ENCODE measurements at places on chromosomes 1 and 21.

DNA sequence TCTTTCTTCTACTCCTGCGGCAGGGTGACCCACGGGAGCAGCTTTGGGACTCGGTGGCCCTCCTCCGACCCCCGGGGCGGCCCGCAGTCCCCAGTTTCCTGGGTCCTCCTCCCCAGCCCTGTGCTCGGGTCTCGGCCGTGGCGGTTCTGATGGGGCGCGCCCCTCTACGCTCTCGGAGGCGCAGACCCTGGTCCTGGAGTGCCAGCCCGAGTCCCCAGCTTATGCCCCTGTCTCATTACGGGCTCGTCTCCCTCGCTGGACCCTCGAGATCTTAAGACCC is 430 bp downstream of the BTG2 start:
- DNase-seq: no peak

GRCh38 chr1:154190550-154190949 is 1.4 kb downstream of the TPM3 start:
- DNase-seq: no peak

DNA sequence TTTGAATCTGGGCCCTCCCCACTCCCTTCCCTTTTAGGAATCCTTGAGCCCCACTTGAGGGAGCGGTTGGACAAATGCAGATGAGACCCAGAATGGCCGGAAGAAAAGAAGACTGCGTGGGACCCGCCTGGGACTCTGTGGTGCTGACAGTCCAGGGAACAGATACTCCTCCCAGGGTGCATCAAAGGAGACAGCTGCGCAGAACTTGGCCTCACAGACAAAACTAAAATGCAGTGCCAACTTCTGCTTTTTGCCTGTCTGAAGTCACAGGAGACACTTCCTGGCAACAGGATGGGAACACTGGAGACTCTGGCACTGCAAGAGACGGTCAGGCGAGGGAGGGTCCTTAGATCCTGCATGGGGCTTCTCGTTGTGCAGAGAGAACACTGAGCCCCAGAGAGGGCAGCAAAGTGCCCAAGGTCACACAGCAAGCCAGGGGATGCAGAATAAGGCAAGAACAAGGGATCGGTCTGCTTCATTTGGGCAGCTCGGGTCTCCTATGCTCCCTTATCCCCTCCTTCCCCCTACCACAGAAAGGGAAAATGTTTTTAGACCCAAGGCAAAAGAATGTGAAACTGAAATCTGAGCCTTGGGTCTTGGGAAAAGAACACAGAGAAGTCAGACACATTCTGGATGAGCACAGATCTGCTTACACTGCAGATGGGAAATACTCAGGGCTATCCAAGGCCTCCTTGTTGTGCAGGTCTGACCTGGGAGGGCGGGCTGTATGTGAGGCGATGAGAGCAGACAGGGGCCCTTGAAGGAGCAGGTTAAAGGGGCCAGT is 182.4 kb downstream of the TRABD2B start:
- no peak for DNase-seq

DNA sequence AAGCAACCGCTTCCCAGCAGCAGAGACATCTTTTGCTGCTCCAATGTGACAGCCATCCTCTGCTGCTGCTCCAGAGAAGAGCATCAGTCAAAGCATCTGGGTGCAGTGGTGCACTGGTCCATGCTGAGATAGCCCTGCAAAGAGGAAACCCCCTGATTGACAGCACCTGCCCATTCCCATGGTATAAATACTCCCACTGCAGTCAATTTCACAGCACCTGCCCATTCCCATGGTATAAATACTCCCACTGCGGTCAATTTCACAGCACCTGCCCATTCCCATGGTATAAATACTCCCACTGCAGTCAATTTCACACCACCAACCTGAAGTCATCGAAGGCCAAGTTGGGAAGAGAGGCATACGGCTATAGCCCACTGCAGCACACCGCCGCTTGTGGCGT is 25.5 kb downstream of the FBXO2 start:
- no peak for DNase-seq

DNA sequence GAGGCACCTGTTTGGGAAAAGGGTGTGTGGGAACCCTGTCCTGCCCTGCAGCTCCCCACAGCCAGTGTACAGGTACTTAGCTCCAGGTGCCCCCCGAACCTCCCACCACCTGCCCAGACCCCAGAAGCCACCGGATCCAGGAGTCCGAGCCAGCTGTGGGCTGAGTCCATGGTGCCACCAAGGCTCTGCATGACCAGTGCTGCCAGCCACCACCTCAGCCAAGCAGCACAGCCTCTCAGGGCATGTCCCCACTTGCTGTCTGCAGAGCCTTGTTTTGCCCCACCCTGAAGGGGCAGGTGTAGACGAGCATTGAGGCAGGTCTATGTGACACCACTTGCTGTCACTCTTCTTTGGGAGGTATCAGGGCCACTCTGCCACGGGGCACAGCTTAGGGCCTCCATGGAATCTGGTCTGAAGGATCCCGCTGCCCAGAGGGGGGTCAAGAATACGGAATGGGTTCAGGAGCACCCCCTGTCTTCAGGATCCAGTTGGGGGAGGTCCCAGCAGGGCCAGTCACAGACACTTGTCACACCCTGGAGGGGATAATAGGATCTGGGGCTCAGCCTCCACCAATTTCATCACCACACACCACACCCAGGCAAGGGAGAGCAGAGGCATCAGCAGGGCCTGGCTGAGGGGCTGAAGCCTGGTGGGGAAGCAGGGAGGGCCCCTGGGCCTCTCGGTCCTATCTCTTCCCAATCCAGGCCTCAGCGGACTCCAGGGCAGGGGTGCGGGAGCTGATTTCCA is 27.7 kb downstream of the ARHGEF19 start:
- DNase-seq: no peak

DNA sequence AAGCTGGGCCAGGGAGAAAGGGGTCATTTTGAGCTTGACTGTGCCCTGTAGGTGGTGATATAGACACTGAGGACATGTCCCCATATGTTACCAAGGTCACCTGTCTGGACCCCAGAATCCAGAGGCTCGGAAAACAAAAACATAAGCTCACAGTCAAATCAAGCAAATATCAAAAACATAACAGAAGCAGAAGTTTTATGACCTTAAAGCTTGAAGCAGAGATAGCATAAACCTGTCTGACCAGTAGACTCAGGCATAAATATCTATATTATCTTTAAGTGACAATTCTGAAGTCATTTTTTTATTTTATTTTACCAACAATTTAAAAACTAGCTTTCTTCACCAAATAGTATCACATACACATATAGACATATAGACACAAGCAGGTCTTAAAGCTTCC is 32.8 kb upstream of the RHOU start:
- no peak for DNase-seq

DNA sequence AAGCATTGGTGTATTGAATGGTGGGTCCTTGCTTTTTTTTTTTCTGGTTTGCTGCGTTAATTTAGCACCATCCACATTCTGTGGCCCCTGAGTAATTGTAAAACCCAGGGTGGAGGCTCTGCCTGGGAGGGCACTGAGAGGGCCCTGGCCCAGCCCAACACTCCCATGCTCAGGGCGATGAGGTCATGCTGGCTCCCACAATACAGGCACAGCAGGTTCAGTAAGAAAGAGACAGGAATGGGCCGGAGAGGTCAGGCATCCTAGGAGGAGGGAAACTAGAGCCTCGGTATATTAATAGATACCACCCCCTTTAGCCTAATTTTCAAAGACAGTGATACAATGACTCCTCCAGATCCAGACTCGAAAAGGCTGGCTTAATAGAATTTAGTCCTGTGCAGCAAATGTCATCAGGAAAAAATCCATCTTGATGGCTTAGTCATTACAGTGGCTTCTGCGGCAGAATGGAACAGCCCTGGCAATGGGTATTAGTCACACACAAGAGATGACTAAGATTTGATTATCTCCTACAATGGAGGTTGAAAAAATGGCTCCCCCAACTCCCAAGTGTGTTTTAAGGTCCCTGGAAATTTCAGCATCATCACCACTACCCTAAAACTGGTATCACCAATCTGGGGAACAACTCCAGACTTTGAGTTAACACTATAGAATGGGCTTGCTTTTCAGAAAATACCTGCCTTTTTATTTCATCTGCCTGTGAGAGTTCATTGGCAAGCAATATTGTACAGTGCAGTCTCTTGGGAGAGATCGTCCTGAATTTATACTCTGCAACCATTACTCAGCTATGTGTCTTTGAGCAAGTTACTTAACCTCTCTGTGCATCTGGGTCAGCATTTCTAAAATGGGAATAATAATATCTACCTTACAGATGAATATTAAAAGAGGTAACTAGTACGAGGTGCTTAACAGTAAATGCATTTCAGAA is 43.9 kb upstream of the LYST start:
- peak; percentile 15 for DNase-seq

DNA sequence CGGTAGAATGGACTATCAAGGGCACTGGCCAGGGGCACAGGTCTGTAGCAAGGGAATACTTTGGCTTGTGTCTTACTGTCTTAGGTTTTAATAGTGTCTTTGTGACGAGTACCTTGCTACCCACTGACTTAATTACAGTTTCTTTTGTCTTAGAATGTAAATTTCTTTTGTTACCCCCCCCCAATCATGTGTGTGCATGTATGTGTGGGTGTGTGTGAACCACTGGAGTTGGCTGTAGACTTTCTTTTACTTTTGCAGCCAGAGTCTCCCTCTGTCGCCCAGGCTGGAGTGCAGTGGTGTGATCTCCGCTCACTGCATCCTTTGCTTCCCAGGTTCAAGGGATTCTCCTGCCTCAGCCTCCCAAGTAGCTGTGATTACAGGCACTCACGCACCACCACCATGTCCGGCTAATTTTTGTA is 61.8 kb upstream of the CLDN14 start:
- no peak for DNase-seq

DNA sequence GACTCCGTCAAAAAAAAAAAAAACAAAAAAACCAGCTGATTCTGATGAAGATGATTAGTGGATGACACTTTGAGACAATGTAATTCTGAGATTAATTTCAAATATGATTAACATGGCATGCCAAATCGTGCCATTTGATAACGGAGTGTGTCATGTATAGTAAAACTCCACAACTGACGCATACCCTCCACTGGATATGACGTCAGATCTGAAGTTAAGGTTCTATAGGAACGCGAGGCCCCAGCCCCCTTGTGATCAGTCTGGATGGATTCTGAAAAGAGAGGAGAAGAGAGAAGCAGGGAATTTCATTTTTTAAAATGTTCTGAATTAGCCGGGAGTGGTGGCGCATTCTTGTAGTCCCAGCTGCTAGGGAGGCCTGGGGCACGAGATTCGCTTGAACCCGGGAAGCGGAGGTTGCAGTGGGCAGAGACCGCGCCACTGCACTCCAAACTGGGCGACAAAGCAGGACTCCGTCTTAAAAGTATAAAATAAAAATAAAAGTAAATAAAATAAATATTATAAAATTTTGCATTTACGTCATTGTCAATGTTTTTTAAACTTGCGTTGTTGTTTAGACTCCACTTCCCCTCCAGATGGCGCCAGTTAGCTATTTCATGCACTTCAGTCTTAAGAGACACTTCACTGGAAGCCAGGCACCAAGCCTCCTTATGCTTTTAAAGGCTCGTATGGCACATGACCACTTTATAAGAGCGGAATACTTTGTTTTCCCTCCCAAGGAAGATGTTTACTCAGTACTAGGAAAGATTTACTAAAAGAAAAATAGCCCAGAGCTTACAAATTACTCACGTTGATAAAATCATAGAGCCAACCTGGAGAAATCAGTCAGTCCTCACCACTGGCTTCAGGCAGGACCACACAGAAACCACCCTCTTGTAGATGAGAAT is 65.5 kb downstream of the UBE2U start:
- peak; percentile 59 for DNase-seq

DNA sequence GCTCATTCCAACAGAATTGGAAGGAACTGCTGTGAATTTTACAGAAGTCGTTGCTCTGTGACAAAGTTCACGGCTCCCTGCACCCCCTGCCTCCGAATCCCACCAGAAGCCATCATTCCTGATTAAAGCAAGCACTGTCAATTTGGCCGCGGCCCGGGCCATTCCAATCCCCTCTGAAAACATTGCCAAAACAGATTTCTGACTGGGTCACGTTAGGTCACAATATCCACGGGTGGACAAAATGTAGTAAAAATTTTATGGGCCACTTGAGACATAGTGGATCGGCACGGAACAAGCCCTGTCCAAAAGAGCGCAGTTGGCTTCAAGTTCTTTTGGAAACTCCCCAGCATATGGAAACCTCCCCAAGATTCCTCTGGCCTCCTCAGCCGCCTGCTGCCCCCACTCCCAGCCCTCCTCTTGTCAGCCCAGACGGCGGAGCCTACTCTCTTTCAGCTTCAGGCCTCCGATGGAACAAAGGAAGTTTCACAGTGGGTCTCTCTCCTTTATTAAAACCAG is 67.2 kb upstream of the IFNAR2 start:
- DNase-seq: no peak

DNA sequence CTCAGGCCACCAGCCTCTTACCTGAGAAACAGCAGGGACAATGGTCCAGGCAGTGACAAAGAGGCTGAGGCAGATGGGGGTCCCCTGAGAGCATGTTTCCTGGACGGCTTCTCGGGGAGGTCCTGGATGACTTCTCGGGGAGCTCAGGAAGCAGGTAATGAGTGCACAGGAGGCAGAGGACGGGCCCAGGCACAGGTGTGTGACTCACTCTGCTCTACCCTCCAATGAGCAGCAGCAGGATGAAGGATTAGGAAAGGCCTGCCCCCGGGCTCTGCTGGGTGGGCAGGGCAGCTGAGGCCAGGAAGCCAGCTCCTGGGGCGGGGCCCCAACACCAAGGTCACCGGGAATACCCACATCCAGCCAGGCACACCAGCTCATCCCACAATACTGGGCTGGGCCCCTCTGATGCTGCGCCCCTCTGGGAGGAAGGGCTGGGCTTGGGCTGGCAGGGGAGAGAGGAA is 17.2 kb upstream of the PTAFR start:
- DNase-seq: no peak

DNA sequence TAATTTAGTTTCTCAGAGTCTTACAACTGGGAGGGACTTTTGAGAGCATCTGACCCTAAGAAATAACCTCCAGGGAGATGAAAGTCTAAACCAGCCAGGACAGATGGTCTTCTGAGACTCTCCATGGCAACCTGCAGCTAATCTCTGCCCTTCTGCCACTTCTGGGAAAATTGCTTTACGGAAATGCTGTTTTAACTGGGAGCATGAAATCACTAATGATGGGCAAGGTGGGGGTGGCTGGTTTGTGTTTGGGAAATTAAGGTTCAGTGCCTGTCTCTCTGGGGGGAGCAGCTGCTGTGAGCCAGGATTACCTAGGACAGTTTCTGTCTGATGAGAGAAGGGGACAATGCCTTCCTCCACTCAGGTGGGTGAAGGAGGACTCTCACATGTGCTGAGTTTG is 33.2 kb downstream of the ROR1 start:
- no peak for DNase-seq

- no peak for DNase-seq
Observed at GRCh38 chr1:109929170-109929569, 18.5 kb downstream of the CSF1 start.

- DNase-seq: no peak
Observed at GRCh38 chr1:175129182-175129581, 61.5 kb downstream of the TNN start.

DNA sequence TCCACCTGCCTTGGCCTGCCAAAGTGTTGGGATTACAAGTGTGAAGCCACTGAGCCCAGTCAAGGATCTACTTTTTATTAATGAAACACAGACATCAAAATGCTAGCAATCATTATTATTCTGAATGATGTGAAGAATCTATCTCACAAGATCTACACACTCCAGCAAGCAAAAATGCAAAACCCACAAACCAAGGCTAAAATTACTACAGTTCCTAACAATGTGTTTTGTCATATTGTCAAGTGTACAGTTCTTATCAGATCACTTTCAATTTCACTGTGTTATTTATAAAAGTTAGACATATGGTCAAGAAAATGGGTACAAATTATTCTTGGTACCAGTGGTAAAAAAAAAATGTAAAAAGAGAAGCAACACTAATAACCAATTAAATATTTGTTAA is 61.3 kb upstream of the SDC3 start:
- no peak for DNase-seq

All from activated T-cell treated with anti-CD3 and anti-CD28 coated beads, Interleukin-2, amount 50 U/mL, for 4 hours (primary cell).